ENCODE measurements at places on chromosomes 7 and 10. TPM values are rescaled to one million over a fixed set of nuclear protein-coding genes. Genes with fewer than 3 reads are reported as not detected.
A peak's percentile ranks its signal among the peaks of the same experiment; 100 is the strongest.

The ASB10 gene
- total RNA-seq = not detected

The CADPS2 gene
- total RNA-seq = 3.7 TPM

The MEOX2 gene
- 1.4 TPM for total RNA-seq

The PDE6C gene
- not detected for total RNA-seq

The MKX gene
- total RNA-seq = not detected

The PCLO gene
- 3.5 TPM for total RNA-seq

The RNLS gene
- total RNA-seq = 3.8 TPM

The GAD2 gene
- total RNA-seq = not detected

The LIPJ gene
- total RNA-seq = not detected

DNA sequence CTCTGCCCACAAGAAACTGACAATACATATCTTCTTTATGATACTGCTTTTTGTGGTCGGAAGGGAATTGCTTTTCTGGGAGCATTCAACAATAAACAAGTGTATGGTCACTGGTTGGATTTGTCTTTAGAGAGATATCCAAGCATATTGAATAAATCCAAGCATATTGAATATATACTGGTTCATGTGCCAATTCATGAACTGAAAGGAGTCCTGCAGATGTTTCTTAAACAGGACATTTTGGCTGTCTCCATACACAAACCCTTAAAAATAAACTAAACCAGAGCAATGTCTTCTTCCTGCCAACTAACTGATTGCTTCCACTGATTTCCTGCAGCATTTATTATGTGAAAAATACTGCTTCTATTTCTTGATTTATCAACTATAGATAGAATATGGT, 173.9 kb downstream of the FOXP2 start:
- H3K27ac ChIP-seq = no peak overlapping the region
- no peak for DNase-seq
- H3K4me3 ChIP-seq = no peak overlapping the region
- no peaks in the 10 kb centered on the region for H3K36me3 ChIP-seq
- H3K27me3 ChIP-seq = no peaks in the 10 kb centered on the region
- peaks cover 8% of the 10 kb centered on the region for H3K4me1 ChIP-seq

DNA sequence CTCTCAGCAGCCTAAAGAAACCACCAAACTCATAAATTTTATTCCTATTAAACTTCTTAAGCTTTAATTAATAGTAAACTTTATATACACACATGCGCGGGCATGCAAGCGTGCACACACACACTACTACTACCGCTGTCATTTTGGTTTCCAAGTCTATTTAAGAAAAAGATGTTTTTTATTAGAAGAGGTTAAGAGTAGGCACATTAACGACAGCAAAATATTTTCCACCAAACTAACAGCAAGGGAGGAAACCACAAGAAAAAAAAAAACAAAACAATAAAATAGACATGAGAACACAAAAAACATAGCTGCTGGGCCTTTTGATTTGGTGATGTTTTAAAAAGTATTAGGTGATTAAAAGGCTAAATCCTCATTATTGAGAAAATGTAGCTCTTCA, 28.6 kb downstream of the RTKN2 start:
- no peak overlapping the region for H3K27ac ChIP-seq
- H3K36me3 ChIP-seq = peaks cover 5% of the 10 kb centered on the region
- DNase-seq = no peak

DNA sequence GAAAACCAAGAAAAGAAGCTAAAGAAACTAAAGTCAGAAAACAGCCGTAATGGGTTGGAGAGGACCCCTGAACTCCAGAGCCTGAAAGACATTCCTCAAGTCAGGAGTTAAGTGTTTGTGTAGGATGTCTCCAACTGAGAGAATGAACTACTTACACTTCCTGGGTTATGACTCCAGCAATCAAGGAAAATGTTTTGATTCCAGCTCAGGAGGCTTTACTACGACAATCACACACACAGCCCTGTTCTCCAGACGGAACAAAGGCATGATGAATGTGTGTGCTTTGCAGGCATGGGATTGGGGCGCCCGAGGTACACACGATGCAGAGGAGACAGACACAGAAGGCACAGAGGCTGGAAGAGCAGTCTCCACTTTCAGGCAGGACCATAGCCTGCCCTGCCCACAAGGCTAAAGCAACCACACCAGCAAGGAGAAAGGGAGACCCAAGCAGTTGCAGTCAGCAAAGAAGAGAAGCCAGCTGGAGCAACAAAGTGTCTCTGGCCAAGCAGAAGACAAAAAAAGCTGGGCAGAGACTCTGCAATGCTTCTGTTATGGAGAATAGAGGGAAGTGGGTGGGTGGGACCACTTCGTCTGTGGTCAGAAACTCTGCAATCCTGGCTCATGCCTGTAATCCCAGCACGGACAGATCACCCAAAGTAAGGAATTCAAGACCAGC, 89.1 kb downstream of the GRB10 start:
- no peak overlapping the region for H3K4me3 ChIP-seq
- peaks cover 11% of the 10 kb centered on the region for H3K36me3 ChIP-seq
- DNase-seq = no peak
- H3K27ac ChIP-seq = peak overlapping the region; percentile 73
- H3K27me3 ChIP-seq = peaks cover 11% of the 10 kb centered on the region

GRCh38 chr10:15316871-15317464, 54.1 kb downstream of the FAM171A1 start:
- no peak for DNase-seq
- H3K36me3 ChIP-seq = peaks cover 3% of the 10 kb centered on the region
- peaks cover 42% of the 10 kb centered on the region for H3K4me1 ChIP-seq
- H3K4me3 ChIP-seq = no peak overlapping the region
- no peaks in the 10 kb centered on the region for H3K27me3 ChIP-seq

- peak overlapping the region; percentile 1 for H3K4me3 ChIP-seq
- H3K27ac ChIP-seq = peak overlapping the region; percentile 60
- H3K27me3 ChIP-seq = no peaks in the 10 kb centered on the region
- H3K36me3 ChIP-seq = no peaks in the 10 kb centered on the region
- DNase-seq = no peak
- H3K4me1 ChIP-seq = peaks cover 33% of the 10 kb centered on the region
Observed at GRCh38 chr7:105648561-105649401, 67.5 kb upstream of the EFCAB10 start.

- H3K4me3 ChIP-seq = no peak overlapping the region
- DNase-seq = no peak
- peaks cover 3% of the 10 kb centered on the region for H3K27me3 ChIP-seq
- H3K27ac ChIP-seq = no peak overlapping the region
- H3K4me1 ChIP-seq = peaks cover 35% of the 10 kb centered on the region
- no peaks in the 10 kb centered on the region for H3K36me3 ChIP-seq
Observed at GRCh38 chr7:47378728-47379395, 203.0 kb downstream of the TNS3 start.

- peaks cover 21% of the 10 kb centered on the region for H3K36me3 ChIP-seq
- peak overlapping the region; percentile 97 for H3K4me3 ChIP-seq
- peak overlapping the region; percentile 96 for H3K27ac ChIP-seq
- DNase-seq = no peak
Observed at GRCh38 chr7:56105508-56105907, 768 bp downstream of the CHCHD2 start.

GRCh38 chr7:90617442-90617841, 21.3 kb downstream of the CDK14 start:
- H3K4me3 ChIP-seq = no peak overlapping the region

DNA sequence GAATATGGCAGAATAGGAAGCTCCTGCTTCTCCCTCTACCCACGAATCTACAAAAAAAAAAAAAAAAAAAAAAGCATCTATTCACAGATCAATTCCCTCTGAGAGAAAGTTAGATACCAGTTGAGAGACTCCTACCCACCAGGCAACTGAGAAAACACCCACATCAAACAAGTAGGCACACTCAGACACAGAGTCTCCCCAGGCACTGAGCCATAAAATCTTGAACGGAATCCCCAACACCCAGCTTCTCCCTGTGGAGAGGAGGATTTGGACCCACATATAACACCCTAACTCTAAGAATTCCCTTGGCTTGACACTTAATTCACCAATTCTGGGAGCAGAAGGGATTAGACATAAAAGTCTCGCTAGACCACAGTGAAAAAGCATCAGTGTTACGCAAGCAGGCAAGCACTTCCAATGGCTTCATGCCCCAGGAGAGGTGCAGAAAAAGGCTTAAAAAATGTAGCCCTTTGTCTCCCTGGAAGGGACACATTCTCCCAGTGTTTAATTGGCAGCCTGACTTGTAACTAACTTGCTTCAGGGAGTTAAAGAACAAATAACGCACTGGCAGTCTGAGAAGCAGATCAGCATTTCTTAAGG, 192.2 kb downstream of the ELAPOR2 start:
- H3K27ac ChIP-seq = peak overlapping the region; percentile 27
- H3K36me3 ChIP-seq = peaks cover 30% of the 10 kb centered on the region
- H3K4me3 ChIP-seq = no peak overlapping the region
- DNase-seq = no peak

DNA sequence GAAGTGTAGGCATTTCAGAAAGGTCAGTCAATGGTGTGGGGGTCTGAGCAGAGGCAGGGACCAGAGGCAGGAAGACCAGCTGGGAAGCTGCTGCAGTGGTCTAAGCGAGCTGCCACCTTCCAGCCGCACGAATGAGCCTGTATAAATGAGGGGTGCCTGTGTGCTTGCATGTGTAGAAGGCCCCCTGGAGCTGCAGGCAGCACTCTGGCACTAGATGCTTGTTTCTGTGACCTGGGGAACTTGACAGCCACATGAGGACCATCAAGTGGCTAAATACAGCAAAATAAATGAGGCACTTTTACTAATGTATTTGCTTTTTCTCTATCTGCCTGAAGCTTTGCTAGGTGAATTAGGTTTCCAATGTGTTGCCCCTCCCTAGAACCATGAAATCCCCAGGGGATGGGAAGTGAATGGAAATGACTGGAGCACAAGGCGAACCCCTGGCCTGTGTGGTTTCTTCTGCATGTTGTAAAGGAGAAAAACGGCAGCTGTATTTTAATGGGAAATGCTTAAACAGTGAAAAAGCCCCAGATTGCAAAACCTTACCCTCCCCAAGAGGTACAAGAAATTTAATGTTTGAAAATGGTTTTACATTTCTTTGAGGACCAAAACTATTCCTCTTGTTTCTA, 57.7 kb downstream of the PYROXD2 start:
- H3K4me3 ChIP-seq = no peak overlapping the region
- no peak overlapping the region for H3K27ac ChIP-seq
- no peaks in the 10 kb centered on the region for H3K27me3 ChIP-seq
- peaks cover 18% of the 10 kb centered on the region for H3K4me1 ChIP-seq
- no peaks in the 10 kb centered on the region for H3K36me3 ChIP-seq
- no peak for DNase-seq

DNA sequence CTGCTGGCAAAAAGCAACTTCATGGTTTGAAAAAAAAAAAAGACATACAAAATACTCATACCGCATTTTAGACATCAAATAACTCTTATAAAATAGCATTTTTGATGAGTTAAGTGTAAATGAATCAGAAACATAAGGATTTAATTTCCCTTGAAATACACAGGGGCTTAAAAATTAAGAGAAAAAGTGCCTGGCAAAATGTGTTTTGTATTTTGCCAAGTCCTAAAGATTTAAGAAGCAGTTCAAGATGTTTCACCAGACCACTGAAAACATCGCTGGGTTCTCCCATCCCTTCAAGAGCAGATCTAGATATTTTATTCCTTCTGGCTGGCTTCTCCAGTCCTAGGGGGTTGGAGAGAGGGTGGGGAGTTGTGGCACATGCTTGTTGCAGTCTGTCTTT, 396.4 kb downstream of the INHBA start:
- no peak overlapping the region for H3K4me3 ChIP-seq
- no peaks in the 10 kb centered on the region for H3K36me3 ChIP-seq
- no peak for DNase-seq
- no peaks in the 10 kb centered on the region for H3K4me1 ChIP-seq
- H3K27ac ChIP-seq = no peak overlapping the region

DNA sequence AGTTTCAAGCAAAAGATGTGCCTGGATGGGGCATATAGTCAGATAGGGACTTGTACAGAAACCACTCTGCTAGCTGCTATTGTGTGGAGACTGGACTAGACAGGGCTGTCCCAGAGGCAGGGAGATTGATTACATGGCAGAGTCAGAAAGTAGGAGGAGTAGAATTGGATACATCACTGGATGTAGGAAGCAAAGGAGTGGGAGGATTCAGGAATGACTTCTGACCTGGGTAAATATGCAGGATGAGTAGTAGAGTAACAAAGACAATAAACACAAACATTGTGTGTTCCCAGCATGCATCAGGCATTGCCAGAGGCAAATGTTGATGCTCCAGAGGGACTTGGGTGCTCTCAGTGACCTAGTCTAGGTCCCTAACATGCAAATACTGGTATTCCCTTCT, 30.9 kb upstream of the MAT1A start:
- H3K27ac ChIP-seq = no peak overlapping the region

DNA sequence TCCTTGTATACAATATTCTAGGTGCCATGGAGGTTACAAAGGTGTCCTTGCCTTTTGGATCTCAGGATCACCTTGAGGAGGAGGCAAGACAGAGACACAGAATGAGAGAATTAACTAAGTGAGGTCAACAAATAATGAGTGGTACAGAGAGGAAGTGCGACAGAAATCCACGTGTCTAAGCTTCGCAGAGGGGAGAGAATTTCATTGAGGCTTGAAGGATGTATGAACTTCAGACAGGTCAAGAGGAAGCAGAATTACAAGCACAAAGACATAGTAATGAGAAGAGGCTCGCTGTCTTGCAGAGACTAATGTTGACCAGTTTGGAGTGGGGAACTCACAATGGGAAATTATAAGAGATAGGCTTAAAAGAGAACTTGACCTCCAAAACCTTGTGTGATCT, 308.7 kb downstream of the FRMD4A start:
- H3K36me3 ChIP-seq = peaks cover 13% of the 10 kb centered on the region
- no peaks in the 10 kb centered on the region for H3K27me3 ChIP-seq
- peak overlapping the region; percentile 19 for H3K27ac ChIP-seq

DNA sequence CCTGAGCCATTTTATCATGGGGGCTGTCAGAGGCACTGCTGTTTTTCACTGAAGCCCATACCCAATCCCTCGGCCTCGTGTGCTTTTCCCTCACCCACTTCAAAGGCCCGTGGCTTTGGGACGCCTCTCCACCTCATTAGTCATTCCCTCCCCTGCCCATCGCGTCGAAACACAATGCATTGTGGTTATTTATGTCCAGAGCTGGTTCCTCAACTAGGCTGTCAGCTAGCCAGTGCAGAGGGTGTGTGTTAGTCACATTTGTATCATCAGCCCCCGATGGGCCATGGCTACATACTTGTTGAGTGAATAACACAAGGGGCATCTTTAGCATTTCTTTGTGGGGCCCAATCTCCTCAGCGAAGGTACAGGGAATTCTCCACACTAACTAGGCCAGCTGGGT, 3.8 kb upstream of the CRCP start:
- peaks cover 14% of the 10 kb centered on the region for H3K4me1 ChIP-seq
- H3K27ac ChIP-seq = no peak overlapping the region
- no peaks in the 10 kb centered on the region for H3K27me3 ChIP-seq
- no peak overlapping the region for H3K4me3 ChIP-seq
- no peak for DNase-seq
- peaks cover 2% of the 10 kb centered on the region for H3K36me3 ChIP-seq

GRCh38 chr7:39683216-39683845, 60.0 kb downstream of the RALA start:
- no peak for DNase-seq
- no peak overlapping the region for H3K4me3 ChIP-seq
- H3K27ac ChIP-seq = peak overlapping the region; percentile 78
- no peaks in the 10 kb centered on the region for H3K27me3 ChIP-seq

- no peak overlapping the region for H3K4me3 ChIP-seq
- no peaks in the 10 kb centered on the region for H3K4me1 ChIP-seq
- no peaks in the 10 kb centered on the region for H3K27me3 ChIP-seq
- DNase-seq = no peak
- H3K27ac ChIP-seq = no peak overlapping the region
- peaks cover 12% of the 10 kb centered on the region for H3K36me3 ChIP-seq
Observed at GRCh38 chr7:105470846-105471245, 51.2 kb downstream of the PUS7 start.

- H3K27ac ChIP-seq = no peak overlapping the region
- H3K4me3 ChIP-seq = no peak overlapping the region
- no peak for DNase-seq
- peaks cover 5% of the 10 kb centered on the region for H3K4me1 ChIP-seq
Observed at GRCh38 chr7:79272066-79272669, 181.3 kb downstream of the MAGI2 start.

Data from neural crest cell (in vitro differentiated cells).